Forelimb muscle (tissue), 1 donor: ENCODE measurements at places on chromosomes 12 and 14.

DNA sequence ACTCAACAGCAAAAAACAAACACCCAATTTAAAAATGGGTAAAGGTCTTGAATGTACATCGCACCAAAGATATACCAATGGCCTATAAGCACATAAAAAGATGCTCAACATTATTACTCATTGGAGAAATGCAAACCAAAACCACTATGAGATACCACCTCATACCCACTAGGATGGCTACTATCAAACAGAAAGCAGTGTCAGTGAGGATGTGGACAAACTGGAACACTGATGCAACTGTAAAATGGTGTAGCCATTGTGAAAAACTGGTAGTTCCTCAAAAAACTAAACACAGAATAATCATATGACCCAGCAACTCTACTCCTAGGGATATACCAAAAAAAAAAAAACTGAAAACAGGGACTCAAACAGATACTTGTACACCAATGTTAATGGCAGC lies 49.3 kb downstream of the CDK17 start:
- DNase-seq, result no peak

DNA sequence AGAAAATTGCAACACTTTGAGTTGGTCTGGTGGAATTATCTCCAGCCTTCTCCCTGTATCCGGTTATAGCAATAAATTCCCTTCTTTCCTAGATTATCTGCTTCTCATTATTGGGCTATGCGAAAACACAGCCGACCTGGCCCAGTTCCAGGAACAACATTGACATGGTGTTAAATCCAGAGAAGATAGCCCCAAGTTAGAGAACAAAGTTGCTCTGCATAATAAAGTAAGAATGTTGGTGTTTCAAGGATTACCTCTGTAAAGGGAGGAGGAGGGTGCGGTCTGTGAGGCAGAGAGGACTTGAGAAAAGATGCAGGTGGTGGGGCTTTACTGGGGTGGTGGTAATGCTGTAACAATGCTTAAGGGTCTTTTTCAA lies 12.1 kb downstream of the TCL1A start:
- no peak for DNase-seq

- DNase-seq, result no peak
These were observed 9.4 kb downstream of the AKT1 start for GRCh38 chr14:104786091-104786586.

- DNase-seq, result no peak
These were observed 127.4 kb downstream of the CALM1 start for GRCh38 chr14:90523961-90524875.

DNA sequence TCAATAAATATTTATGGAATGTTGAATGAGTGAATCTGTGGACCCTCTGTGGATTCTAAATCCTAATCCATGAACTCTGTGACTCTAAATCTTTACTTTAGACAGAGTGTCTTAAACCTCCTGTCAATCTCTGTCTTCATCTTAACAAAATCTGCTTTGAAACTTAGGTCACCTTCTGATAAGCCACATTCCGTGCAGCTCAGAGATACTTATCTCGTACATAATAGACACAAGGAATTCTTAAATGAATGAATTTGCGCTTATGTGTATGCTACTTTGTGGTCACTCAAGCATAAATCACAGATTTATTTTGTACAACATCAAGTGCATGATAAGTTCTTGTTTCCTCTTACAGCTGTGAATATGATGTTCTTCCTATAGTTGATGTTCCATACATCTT lies 2.2 kb upstream of the KRAS start:
- no peak for DNase-seq

DNA sequence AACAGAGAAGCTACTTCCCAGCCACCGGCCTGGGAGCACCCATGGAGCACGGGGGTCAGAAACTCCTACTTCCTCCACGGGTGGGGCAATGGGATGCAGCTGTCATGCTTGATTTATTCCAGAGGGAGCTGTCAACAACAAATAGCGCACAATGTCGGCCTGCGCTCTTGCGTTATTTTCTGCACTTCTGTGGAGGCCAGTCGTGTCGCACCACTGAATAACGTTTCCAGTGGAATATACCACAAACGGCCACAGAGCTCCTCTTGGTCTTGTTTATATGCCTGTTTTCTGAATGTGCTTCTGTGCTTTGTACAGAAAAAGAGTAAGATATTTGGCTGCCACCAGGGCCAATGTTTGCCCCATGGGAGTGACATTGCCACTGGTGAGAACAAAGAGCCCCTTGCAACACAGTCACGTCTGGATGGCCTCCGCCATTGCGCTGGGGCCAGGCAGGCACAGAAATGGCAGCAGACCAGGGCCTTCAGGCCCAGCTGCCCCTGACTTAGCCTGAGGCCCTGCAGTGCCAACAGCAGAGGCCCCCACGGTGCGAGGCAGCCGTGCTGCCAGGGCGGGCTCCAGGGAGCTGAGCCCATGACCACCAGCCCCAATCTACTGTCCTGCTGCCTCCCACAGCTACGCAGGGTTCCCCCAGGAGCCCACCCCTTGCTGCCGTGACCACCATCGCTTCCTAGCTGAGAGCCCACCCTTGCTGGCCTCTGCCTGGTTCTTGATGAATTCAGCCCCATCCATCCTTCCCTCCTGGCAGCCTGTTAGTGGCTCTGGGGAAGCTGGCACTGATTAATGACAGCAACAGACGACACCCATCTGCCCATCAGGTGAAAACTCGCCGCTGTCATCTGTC lies 28.9 kb upstream of the TMEM179 start:
- no peak for DNase-seq

GRCh38 chr12:76901628-76902380 lies 23.0 kb upstream of the CSRP2 start:
- no peak for DNase-seq

DNA sequence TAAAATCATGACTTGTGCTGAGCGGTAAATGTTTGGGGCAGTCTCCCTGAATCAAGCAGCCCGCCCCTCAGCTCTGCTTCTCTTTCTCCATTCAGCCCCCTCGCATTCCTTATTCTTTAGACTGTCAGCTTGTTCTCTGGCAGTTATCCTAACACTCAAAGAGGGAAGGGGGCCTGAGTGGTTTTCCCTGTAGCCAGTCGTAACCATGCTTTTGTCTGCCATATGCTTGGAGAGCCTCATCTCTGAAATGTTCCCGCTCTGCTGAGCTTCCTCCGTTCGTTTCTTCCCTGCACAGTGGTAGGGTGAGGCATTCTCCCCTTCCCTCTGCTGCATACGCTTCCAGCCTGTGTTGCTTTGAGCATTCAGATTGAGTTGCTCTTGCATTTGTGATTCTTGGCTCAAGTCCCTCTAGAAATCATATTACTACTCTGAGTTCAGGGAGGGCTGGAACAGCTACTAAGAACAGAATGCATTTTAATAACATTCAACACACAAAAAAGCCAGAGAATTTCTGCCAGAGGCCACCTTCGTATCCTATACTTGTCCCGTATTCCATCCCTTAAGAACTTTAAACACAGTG lies 119.7 kb downstream of the FBXL14 start:
- DNase-seq, result peak; percentile 61

GRCh38 chr14:103625356-103626095 lies 3.5 kb upstream of the KLC1 start:
- DNase-seq, result no peak

- DNase-seq, result no peak
These were observed 21.1 kb downstream of the PLXNC1 start for GRCh38 chr12:94169495-94169894.

DNA sequence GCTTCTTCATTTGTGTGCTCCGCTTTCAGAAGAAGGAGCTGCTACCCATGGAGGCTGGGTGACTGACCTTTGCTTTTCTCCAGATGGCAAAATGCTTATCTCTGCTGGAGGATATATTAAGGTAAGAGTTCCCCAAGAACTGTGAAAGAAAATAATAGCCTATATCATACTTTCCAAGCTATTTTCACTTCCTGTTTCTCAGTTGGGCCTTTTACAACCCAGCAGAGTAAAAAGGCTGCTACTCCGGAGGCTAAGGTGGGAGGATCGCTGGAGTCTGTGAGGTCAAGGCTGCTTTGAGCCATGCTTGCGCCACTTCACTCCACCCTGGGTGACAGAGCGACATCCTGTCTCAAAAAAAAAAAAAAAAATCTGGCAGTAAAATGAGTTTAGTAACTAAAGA lies 82.1 kb downstream of the APAF1 start:
- no peak for DNase-seq

GRCh38 chr14:80901260-80901659 lies 40.3 kb downstream of the CEP128 start:
- DNase-seq, result no peak

DNA sequence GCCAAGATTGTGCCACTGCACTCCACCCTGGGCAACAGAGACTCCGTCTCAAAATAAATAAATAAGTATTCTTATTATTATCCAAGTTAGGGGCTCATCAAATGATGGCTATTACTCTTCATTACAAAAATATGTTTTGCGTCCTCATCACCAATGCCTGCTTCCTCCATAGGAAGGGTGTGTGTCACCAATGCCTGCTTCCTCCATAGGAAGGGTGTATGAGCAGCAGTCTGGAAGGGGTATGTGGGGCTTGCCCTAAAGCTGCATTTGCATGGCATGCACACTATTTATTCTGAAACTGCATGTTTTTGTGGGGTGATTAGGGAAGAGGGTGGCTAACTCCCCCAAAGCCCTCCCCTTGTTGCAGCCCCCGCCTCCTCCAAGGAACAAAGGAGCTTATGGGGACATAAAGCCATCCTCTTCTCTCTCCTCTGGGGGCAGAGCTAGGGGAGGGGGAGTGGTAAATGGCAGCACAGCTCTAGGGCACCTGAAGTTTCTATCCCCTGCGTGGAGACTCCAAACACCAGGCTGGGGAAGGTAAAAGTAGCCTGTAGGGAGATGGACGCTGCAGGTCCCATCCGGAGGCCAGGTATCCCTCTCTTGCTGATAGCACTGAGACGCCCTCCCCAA lies 1.3 kb downstream of the CAMKK2 start:
- DNase-seq, result no peak

DNA sequence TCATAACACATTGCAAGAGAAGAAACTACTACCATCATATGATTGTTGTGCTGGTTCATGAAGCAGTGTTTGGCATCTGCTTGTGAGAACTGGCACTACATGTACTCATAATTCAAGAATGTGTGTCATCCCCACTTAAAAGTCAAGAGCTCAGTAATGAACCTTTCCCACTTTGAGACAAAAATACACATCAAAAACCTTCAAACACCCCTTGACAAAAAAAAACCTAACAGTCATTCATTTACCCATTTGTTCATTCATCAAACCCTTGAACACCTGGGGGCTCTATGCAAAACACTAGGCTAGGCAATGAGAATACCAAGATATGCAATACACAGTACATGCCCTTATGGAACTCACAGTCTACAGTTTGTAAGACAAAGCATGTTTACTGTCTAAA lies 40.0 kb downstream of the KIF21A start:
- no peak for DNase-seq

- DNase-seq, result no peak
These were observed 12.9 kb downstream of the NYNRIN start for GRCh38 chr14:24411443-24412389.

- no peak for DNase-seq
These were observed 13.6 kb downstream of the EXOC3L4 start for GRCh38 chr14:103107941-103108748.

DNA sequence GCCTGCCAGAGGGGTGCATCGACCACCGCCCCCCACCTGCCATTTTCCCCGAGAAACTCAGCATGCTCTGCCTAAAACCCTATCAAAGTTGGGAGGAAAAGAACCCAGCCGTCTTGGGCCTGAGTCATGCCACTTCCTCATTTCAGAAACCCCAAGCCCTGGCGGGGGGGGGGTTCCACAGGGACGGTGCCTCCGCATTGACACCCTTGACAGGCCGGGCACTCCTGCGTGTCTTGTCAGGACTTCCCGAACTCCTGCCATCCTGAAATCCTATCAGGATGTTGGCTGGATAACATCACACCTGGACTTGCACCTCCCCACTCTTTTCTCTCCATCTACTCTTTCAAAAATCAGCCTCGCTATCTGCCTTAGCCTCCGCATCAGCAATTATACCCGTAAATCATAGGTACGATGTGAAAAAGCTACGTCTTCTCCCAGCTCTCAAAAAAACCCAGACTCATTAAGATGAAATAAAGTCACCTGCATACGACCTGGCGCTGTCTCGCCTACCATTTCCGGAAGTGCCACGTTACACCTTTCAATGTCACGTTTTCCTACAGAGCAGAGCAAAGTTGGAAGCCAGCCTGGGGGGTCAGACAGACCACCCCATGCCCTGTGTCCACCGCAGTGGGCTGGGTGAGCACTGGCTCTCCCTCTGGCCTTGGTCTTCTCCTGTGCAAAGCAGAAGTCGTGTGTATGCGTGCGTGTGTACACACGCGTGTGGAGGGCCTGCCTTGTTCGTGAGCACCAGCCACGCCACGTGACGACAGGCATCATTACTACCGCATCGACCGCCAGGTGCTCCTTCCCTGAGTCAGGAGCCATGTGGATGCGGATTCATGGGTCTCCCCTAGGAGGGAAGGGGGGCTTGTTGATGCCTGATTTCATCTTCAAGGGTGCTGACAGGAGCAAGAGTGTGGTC lies 96.7 kb downstream of the RFLNA start:
- DNase-seq, result no peak

DNA sequence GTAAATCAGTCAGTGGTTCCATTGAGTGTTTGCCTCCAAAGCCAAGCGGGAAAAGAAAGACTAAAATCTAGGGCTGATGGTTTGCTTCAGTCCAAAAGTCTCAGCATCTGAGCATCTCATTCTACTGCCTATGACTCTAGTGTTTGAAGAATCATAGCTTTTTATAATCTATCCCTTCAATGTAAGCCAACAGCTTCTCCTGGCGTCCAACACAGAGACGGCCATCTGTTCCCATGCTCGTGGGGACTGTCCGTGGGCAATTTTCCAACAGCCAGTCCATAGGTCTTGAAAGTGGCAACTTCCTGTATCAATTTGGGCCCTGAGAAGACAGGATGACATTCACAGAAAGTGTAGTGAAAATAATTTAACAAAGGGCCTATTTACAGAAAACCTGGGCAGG lies 544.4 kb upstream of the TMEM132C start:
- DNase-seq, result no peak

DNA sequence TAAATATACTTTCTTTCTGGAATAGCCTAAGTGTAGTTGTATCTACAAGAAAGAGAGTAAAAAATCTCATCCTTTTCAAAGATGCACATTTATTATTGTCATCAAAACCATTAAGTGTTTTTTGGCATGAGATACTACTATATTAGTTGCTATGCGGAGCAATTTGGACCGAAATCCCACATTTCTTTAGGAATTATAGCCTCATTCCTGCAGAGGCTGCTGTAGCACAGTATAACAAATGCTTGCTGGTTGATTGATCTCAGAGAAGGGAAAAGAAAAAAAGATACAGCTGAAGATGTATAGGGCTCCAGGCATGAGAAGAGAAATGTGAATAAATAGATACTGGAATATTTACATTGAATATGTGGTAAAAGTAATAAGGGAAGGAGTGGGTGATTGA lies 36.0 kb downstream of the RHOJ start:
- peak; percentile 41 for DNase-seq

DNA sequence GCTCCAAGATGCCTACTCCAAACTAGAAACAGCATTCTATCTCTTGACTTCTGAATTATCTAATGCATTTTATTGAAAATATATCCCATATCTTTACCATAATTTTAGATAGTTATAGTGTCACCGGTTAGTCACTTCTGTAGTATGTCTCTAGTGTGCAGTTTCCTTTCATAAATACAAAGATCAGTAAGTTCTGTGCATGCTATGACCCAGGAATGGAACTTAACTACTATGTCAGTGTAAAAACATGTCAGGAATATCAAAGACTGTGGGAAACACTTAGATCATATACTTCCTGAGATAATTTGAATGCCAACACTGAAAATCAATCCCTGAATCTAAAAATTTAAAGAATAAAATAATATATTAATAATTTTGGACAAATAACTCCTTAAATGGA lies 237.6 kb downstream of the ATXN7L3B start:
- DNase-seq, result no peak

GRCh38 chr12:27782481-27782880 lies 2.4 kb upstream of the MANSC4 start:
- DNase-seq, result no peak
